ENCODE measurements at places on chromosomes 6 and 20. TPM values are rescaled to one million over a fixed set of nuclear protein-coding genes. Genes with fewer than 3 reads are reported as not detected.

The C6orf141 gene
- 0.86 TPM for total RNA-seq

The SAMD3 gene
- total RNA-seq = 3.7 TPM

The C4A gene
- total RNA-seq = 4.5 TPM

The NRSN1 gene
- not detected for total RNA-seq

- DNase-seq = no peak
Observed at GRCh38 chr6:43278524-43279078, 19.5 kb upstream of the SLC22A7 start.

GRCh38 chr6:21333715-21334114 lies 259.8 kb upstream of the SOX4 start:
- no peak for DNase-seq

DNA sequence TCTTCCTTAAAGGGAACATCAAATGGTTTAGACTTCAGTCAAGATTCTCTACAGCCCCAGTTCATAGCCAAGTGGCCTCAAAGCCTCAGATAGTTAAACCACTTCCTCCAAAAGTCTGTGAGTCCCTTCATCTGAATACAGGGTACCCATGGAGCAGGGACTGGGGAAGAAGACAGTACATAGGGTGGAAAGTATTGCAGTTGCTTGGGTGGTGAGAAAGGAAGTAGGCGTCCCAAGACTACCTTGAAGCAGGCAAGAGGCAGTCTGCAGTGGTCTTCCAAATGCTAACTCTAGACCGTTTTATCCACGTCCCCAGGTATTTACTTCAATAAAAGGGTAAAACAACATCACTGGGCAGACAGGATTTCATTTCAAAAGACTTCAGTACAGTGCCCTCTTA lies 2.0 kb downstream of the FYN start:
- peak; percentile 64 for DNase-seq

- DNase-seq = no peak
Observed at GRCh38 chr6:100833972-100834574, 47.1 kb downstream of the ASCC3 start.

GRCh38 chr6:105808571-105808970 lies 277.6 kb upstream of the PRDM1 start:
- no peak for DNase-seq

- no peak for DNase-seq
Observed at GRCh38 chr20:53901064-53901463, 169.3 kb downstream of the BCAS1 start.

Measured in activated CD4-positive, alpha-beta memory T cell treated with anti-CD3 and anti-CD28 coated beads for 36 hours (primary cell).